ENCODE measurements at places on chromosomes 6 and 20. TPM values are rescaled to one million over a fixed set of nuclear protein-coding genes. Genes with fewer than 3 reads are reported as not detected.

GRCh38 chr6:10205120-10205519 lies 209.8 kb downstream of the TFAP2A start:
- DNase-seq, result no peak

- DNase-seq, result no peak
These were observed 212.3 kb downstream of the ERMARD start for GRCh38 chr6:169963581-169964297.

DNA sequence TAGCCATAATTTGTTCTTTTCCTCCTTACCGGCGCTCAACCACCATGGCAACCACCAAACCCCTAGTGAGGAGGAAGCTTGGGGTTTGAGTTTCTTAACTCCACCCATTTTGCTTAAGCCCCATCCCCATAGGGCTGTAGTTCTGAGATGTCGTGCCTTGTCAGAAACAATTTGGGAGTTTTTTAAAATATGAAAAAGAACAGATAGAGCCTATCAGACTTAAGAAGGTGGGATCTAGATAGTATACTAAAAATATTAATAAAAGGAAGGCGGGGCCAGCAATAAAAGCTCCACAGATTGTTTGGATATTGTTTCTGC lies 5.6 kb downstream of the BRD2 start:
- DNase-seq, result no peak

DNA sequence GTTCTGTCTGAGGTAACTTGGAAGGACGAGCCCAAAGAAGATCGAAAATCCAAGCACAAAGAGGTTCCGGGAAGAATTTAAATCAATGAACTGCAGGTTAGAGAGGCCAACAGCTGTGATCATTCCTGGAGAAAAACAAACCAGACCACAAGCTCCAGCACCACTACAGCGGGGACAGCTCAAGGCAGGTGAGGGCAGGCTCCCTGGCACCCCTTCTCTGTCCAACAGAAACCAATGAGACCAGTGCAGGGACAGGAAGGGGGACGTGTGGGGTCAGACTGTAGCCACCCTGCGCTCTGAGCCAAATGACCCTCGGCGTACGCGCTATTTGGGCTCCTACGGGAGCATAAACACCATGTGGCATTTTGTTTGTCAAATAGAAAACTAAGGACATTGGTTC lies 139.3 kb downstream of the SLC23A2 start:
- DNase-seq, result no peak

DNA sequence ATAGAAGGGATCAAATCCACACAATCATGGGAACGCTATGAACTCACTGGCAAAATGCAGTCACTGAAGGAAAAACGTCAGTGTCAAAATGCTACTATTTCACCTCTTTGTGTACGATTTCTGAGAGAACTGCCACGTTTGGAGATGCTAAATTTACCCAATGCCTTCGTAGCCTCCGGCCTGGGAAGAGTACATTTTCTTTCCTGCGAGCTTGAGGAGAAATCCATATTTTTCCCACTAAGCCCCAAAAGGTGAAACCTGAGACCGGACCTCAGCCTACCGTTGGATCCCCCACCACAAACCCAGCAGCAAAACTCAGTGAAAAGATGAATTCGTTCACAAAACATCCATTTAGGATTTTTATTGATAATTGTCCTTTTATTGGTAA lies 131.7 kb downstream of the GPX5 start:
- DNase-seq, result no peak

Gene EPHA7
- total RNA-seq, result 0.80 TPM

Gene CST2
- total RNA-seq, result not detected

Gene THBS2
- 73.0 TPM for total RNA-seq

Gene F13A1
- total RNA-seq, result 45.6 TPM

Gene CTCFL
- not detected for total RNA-seq

Data from breast epithelium (tissue), 4 donors.